ENCODE measurements at places on chromosomes 7 and 10. TPM values are rescaled to one million over a fixed set of nuclear protein-coding genes. Genes with fewer than 3 reads are reported as not detected.

- DNase-seq, result no peak
Observed at GRCh38 chr7:110891197-110891596, 199.7 kb upstream of the LRRN3 start.

DNA sequence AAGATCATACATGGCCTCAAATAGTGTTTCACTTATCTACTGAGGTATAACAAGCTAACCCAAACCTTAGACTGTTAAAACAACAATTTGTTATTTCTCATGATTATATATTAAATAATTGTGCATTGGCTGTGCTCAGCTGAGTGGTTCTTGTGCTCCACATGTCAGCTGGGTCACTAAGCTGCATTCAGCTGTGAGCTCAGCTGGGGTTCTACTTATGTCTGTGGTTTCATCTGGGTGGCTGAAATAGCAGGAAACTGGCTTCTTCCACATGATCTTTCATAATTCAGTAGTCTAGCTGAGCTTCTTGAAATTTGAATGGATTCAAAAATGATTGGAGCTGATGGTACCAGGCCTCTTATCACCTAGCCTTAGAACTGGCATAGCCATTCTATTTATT is 181.8 kb upstream of the CSTF2T start:
- no peak for DNase-seq

DNA sequence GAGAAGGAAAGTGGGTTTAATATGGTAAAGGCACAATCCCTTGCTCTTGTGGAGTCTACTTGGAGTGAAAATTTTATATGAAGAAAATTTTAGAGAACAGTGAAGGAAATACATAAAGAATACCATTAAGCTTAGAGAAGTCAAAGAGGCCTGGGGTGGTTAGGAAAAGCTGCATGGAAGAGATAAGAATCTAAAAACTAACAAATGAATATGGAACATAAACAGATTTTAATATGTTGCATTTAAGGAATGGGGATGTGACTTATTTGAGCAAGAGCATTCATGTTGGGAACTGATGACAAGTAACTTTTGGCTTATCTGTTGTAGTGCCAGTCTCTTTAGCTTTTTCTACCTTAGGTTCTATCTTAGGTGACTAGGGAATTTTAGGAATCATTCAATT is 31.0 kb downstream of the AHR start:
- DNase-seq, result no peak

DNA sequence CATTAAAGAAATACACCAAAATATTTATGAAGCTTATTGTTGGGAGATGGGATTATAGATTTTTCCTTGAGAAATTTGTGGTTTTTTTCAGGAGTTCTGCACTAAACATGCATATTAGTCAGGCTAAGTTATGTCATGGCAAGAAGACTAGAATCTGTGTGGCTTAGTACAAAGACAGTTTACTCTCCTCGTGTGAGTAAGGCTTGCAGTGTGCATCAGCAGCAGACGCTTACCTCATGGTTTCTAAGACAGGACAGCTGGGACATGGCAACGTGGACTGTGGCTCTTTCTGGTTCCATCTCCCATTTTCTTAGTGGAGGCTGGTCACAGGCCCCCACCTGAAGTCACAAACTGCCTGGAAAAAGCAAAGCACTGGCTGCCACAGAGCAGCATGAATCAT is 429.6 kb upstream of the VSTM2A start:
- DNase-seq, result no peak

GRCh38 chr7:457814-458510 is 61.7 kb downstream of the PDGFA start:
- DNase-seq, result no peak

DNA sequence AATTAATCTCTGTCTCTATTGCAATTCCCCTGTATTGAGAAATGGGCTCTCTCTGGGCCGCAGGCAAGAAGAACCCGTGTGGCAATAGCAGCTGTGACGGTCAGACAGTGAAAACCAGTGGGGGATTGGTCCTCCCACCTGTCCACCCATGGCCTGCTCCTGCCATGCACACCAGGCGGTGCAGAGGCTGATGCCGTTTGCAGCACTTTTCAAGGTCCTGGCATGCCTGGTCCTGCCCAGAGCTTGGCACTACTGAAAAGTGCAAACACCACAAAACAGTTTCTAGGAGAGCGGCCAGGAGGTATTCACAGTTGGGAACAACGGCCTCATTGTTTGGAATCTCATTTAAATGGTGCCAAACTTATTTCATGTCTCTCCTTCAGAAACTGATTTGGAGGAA is 41.5 kb downstream of the PSPH start:
- DNase-seq, result no peak

- no peak for DNase-seq
Observed at GRCh38 chr10:42951486-42952251, 125.2 kb upstream of the RET start.

GRCh38 chr7:127644484-127644883 is 7.5 kb upstream of the SND1 start:
- no peak for DNase-seq

GPR26 gene
- not detected for total RNA-seq

TMEM196 gene
- total RNA-seq, result not detected

Data from activated CD4-positive, alpha-beta T cell treated with anti-CD3 and anti-CD28 coated beads, Interleukin-2, amount 10 ng/mL, durations not matched to agents 7 days and 5 days (primary cell).